ENCODE measurements at places on chromosomes 4 and X. TPM values are rescaled to one million over a fixed set of nuclear protein-coding genes. Genes with fewer than 3 reads are reported as not detected.

DNA sequence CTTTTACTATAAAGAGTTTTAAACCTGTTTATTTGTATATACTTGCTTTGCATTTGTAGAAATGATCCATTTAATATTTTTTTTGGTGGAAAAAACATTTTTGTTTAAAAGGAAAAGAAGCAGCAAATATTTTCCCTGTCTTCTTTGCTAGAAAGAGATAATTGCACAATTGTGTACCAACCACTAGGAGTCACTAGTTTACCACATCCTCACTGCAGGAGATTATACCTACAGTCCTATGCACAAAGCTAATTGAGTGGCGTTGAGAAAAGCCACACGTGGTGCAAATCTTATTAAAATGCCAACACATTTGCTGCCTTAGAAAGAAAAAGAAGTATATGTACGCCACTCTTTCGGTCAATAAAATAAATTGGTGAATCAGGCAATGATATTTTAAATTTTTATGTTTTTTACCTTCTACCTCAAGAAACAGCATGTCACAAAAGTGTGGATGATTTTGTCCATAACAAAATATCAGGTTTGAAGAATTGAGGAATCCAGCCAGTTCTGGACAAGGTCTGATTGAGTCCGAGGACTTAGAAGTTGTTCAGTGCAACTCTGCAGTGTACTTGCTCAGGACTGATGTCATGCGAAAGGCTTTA lies 102.9 kb downstream of the GRXCR1 start:
- no peaks in the 10 kb centered on the region for H3K27me3 ChIP-seq
- DNase-seq = no peak
- no peak overlapping the region for H3K27ac ChIP-seq
- H3K4me3 ChIP-seq = no peak overlapping the region

DNA sequence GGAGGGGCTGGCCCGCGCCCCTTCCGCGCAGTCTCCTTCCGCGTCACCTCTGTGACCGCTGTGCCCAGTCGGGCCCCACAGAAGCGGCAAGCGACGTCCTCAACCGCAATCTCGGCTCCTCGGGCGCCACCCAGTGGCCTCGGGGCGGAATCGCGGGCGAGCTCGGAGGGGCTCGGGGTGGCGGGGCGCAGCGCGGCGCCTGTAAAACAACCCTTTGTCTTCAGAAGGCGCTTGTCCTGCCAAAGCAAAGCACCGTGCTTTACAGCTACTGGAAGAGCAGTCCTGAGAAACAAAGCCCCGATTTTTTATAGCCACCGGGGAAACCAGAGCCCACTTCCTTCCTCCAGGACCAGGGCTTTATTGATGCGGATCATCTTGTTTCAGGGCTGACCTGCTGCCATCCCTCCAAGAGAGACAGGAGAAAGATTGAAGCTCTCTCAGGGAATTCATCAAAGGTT lies 37.3 kb upstream of the CDKN2AIP start:
- peaks cover 9% of the 10 kb centered on the region for H3K4me1 ChIP-seq
- DNase-seq = peak; percentile 80
- no peaks in the 10 kb centered on the region for H3K36me3 ChIP-seq

The LONRF3 gene
- 2.1 TPM for total RNA-seq

The NHS gene
- total RNA-seq = 1.7 TPM

The HSFX4 gene
- not detected for total RNA-seq
